ENCODE measurements at places on chromosomes 7 and 10. TPM values are rescaled to one million over a fixed set of nuclear protein-coding genes. Genes with fewer than 3 reads are reported as not detected.
A peak's percentile ranks its signal among the peaks of the same experiment; 100 is the strongest.

DNA sequence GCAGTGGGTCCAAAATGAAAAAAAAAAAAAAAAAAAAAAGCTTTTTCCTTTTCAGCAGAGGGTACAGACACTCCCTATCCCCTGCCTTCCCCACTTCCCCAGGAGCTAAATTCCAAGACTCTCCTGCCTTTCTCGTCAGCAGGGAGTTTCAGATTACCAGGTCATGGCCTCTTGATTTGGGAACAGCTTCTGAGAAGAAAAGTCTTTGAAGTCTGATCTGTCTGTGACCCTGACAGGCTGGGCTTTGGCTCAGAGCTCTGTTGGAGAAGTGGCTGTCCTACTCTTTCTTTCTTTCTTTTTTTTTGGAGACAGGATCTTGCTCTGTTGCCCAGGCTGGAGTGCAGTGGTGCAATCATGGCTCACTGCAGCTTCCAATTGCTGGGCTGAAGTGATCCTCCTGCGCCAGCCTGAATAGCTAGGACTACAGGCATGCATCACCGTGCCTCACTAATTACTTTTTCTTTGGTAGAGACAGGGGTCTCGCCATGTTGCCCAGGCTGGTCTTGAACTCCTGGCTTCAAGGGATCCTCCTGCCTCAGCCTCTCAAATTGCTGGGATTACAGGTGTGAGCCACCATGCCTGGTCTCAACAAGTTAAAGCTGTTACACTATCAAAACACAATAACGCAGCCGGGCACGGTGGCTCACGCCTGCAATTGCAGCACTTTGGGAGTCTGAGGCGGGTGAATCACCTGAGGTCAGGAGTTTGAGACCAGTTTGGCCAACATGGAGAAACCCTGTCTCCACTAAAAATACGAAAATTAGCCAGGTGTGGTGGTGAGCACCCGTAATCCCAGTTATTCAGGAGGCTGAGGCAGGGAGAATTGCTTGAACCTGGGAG lies 59.9 kb downstream of the COL26A1 start:
- no peak for DNase-seq

Gene FAM13C
- not detected for total RNA-seq

GRCh38 chr7:77454802-77455201 lies 38.7 kb upstream of the GSAP start:
- no peak for DNase-seq

- no peak for DNase-seq
Observed at GRCh38 chr7:80940539-80941207, 21.8 kb upstream of the SEMA3C start.

DNA sequence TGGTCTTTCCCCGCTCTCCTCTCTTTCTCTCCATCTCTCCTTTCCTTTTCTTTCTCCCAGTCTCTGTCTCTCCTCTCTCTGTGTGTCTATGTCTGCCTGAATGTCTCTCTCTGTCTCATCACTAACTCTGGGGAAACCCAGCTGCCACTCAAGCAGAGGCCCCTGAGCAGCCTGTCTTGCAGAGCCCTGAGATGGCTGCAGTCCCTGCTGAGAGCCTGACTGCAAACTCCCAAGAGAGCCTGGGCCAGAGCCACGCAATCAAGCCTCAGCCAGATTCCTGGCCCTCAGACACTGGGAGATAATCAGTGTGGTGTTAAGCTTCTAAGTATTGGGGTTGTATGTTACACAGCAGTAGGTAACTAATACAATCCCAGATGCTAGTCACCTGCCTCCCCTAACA lies 91.5 kb downstream of the PAXIP1 start:
- DNase-seq = no peak

Gene RPEL1
- 0.10 TPM for total RNA-seq

- peak; percentile 82 for DNase-seq
Observed at GRCh38 chr7:2719007-2719406, 31.0 kb downstream of the AMZ1 start.

DNA sequence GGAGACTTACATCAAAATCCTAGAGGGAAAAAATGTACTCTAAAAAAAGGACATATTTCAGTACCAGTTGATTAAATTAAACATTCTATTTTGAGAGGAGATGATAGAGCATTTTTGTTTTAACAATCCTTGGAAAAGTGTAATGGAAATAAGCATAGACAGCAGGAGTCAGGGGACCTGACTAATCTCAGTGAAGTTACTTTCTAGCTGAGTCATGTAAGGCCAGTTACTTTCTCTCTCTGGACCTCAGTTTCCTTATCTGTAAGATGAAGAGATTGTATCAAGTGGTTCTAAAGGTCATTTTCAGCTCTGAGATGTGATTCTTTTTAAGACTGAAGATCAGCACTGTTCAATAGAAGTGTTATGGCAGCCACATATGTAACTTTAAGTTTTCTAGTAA lies 44.1 kb downstream of the VTI1A start:
- DNase-seq = no peak

Gene ADRA2A
- total RNA-seq = not detected

DNA sequence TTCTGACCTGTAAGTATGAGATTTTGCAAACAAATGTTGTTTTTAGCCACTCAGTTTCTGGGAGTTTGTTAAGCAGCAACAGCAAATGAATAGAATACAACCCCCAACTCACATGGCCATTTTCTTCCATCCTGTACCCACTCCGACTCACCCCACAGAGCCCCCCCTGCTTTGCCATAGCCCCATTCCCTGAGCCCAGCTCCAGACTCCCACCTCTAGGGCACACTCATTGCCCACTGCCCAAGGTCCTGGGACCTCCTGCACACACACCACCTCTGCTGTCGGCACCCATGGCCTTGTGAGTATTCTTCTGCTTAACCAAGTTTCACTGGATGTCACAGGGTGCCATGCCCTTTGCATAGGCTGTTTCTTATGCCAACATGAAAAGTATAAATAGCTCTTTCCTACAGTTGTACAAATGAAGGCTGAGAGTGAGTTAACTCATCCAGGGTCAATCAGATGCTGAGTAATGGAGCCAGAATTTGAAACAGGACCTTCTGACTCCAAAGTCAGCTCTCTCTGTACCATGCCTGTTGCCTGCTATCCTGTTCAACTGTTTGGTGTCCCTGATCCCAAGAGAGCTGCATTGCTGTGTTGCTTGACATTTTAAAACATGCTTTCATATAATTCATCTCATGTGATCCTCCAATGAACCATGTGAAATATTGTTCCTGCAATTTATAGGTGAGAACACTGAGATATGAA lies 367.8 kb upstream of the ZMIZ1 start:
- DNase-seq = no peak

GRCh38 chr10:49609006-49609282 lies 1.2 kb upstream of the SLC18A3 start:
- DNase-seq = no peak

All from activated CD4-positive, alpha-beta memory T cell treated with anti-CD3 and anti-CD28 coated beads for 36 hours (primary cell).